Nephron progenitor cell (in vitro differentiated cells): ENCODE measurements at places on chromosomes 3 and 15.

DNA sequence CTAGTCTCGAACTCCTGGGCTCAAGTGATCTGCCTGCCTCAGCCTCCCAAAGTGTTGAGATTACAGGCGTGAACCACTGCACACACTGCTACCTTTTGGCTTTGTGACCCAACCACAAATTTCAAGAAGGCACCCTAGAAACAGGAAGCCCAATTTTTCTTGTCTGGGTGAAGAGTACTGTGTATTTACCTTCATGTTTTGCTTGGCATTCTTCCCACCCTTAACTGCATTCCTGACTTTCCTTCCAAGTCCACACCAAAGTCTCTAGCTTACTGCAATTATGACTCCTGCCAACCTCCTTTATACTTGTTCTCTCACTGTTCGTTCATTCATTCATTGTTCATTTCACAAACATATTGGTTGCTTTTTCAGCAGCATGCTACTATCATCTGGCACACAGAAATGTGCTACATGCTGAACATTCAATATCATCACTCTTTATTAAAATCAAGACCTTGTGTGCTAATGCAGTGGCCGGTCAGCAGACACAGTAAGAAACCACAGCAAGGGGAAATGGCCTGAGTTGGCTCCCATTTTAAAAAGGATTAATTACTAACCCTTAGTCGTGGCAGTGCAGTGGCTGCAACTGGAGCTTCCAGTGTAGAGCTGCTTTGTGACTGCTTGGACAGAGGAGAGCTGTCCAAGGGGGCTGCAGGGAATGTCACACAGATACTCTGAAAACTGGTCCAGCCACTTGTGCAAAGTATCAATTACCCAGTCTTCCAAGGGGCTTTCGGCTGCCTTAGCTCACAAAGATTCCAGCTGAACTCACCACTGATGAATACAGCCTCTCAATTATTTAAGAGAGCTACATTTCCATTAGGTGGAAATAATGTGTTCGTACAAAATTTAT is 94.0 kb downstream of the ETFA start:
- no peak for DNase-seq

DNA sequence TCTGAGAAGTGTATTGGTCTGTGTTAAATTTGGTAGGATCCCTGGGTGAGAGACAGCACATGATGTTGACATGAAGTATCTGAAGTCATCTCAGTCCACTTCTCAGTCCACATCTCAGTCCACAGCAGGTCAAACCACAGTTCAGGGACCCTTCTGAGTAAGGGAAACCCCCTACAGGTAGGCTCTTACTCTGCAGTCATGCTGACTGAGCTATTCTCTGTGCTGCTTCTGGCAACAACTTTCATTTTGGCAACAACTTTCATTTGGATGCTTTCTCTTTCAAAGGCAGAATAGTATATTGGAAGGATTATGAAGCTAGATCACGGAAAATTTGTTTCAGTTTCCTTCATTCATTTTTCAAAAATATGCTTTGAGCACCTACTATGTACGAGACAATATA is 178.2 kb upstream of the GOLIM4 start:
- no peak for DNase-seq

DNA sequence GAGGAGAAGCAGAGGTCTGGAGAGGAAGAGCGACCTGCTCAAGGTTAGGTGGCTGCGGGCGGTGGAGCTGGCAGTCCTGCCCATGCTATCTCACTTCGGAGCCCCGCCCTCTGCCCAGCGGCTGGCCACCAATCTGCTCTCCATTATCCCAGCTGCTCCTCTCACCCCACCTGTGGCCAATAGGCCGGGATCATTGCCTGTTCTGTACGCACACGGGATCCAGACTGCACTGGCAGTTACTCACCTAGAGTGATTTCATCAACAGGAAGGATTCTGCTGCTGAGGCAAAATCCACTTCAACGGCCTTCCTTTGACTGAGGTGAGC is 100.6 kb downstream of the TLE3 start:
- no peak for DNase-seq

DNA sequence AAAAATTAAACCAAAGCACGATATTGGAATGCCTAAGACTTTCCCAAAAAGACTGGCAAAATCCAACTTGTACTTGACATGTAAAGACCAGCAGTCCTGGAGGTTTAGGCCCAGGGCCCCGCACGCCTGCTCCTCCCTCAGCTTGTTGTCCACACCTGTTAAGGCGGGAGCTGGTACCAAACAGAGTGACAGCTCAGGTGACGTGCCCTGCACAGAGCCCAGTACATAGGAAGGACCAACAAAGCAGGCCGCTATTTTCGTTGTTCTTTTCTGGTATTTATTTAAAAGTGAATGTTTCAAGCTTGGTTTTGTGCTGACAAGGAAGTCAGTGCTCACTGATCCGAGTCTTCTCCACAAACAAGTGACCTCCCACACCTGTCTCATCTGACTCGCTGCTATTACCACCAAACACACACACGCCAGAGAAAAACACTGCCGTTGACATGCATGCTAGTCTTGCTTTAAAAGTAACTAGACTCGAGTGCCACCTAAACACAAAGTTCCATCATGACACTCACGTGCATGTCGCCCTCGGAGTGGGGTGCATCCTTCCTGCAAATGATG is 50.2 kb downstream of the HERC2 start:
- no peak for DNase-seq

DNA sequence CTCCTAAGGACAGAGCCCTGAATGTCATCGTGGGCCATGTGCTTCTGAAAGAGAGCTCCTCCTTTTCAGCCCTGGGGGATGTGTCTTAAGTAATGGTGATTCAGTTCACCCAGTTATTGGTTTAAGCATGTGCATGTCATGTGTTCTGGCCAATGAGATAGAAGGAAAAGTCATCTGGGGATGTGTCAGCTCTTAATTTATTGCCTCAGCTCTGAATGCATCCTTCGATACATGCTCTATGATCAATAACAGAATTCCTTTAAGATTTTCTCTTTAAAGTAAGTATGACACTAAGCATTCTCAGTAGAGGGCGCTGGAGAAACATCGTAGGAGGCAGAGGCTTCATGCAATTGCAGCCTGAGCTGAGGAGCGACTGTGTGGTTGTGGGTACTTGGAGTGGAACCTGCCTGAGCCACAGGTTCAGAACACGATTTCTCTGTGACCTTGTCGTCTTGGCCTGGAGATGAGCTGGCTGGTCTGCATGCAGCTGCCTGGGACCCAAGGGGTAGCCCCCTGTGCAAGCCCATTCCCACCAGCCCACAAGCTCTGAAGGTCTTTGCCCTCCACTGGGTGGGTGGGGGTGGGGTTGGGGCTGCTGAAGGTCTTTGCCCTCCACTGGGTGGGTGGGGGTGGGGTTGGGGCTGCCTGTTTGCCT is 69.5 kb downstream of the C3orf38 start:
- peak; percentile 55 for DNase-seq

GRCh38 chr3:33403756-33404155 is 36.4 kb downstream of the UBP1 start:
- DNase-seq: no peak

DNA sequence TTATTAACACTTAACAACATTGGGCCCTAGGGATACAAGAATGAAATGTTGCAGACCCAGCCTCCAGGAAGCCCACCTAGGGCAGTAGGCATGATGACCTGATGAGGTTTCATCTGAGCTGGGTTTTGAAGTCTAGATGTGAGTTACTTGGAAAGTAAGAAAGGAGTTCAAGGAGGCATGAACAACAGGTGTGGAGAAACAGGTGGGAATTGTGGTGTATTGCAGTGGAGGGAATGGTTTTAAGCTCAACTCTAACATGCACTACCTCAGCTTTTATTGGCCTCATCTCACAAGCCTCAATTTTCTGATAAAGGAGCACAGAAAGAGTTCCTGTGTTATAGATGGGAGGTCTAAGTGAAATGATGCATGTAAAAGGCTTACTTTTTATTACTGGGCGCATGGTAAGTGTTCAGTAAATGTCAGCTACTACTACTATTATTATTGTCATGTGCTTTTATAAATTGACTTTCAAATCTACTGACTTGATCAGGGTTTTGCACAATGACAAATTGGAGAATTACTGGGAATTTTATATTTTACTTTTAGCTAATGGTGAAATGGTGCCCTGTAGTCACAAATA is 19.3 kb downstream of the SCAANT1 start:
- DNase-seq: no peak

DNA sequence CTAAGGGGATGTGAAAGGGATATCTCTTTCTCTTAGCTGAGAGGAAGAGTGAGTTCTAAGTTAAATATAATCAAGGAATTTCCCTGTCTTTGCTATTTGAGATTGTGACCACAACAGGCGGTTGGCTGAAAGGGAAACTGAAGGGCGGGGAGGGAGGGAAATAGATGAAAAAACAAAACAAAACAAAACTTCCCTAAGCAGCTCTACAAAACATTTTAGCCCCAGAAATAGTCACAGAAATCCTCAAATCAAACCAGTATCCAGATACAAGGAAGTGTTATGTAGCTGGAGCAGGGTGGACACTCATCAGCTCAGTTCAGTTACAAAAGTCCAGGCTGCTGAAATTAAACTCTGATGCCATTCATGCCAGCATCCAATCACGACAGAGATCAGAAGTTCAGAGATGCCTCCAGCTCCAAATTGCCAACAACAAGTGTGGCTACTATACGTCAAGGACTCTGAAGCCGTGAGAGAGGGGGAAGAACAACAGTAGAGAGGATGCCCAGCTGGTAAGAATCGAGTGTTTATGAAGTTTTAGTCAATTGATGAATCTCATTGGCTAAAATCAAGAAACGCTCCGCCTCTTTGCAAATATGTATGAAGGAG is 319 bp upstream of the TP63 start:
- no peak for DNase-seq

DNA sequence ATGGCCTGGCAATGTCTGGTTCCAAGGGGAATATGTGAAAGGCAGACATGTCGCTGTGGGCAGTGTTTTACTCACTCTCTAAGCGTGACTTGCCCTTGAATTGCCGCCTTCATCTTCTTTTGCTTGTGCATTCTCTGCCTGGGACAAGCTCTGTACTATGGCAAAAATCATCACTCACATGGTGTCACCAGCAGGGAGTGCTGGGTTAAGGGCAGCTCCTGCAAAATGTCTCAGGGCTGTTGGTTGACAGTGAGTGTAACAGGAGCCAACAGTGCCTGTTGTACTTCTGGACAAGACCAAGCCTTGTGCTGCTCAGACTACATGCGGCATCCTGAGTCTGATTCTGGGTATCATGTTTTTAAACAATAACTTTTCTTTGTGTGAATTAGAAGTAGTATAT is 45.3 kb upstream of the KY start:
- DNase-seq: no peak
